Upper lobe of left lung (tissue), 6 donors: ENCODE measurements at places on chromosomes 3 and 15.

- DNase-seq, result no peak
Observed at GRCh38 chr15:41530363-41530956, 13.6 kb downstream of the RPAP1 start.

DNA sequence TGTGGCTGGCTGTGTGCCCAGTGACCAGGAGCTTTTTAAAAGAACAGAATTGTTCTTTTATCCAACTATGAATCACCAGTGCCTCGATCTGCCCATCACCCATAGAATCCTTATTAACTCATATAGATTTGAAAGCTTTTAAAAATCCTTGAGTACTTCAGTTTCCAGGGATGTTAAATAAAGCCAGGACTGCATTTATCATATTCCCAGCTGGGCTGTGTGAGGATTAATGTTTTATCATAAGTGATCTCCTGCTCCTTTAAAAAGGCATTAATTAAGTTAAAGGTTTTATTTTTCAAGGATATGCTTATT, 234.0 kb downstream of the MYRIP start:
- no peak for DNase-seq

GRCh38 chr3:13655061-13655913, 106.4 kb downstream of the FBLN2 start:
- DNase-seq, result peak; percentile 92

DNA sequence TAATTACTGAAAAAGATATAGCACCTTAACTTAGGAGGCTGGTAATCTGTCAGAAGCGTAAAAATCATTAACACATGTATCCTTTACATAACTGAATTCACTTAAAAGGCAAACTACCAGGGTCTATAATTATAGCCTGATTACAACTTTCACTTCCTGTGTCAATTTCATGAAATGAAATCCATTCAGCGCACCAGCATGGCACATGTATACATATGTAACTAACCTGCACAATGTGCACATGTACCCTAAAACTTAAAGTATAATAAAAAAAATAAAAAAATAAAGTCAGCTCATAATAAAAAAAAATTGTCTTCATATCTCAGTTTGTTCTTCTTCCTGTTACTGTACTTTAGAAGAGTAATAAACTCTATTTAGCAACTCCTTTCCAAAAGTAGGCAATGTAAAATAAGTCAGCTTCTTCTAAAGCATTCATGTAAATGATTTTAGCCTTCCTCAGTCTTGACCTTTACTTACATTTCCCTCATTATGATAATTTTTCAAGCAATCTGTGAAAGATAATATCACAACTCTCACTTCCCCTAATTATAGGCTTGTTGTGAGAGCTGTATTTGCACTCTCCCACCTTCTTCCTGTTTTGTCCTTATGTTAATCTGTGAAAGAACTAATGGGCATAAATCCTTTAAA, 50.1 kb downstream of the KBTBD8 start:
- no peak for DNase-seq

GRCh38 chr15:59373215-59373614, 544 bp upstream of the MYO1E start:
- DNase-seq, result no peak

GRCh38 chr3:113552851-113553250, 20.5 kb downstream of the SIDT1 start:
- no peak for DNase-seq

DNA sequence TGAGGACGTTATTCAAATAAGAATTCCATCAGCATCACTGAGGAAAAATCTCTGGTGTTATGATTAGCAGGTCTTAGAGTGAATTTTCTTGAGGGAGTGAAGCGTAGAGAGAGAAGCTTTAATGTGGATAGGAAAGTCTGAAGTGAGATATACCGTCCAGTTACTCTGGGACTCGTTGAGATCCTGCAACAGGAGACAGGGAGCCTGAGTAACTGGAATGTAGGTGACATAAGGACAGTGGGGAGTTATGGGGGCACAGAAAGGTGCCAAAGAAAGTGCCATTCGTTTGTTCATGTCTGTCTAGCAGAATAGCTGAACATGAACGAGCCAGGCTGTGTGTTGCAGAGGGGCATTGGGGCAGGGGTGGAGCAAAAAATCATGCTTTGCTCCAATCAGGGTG, 9.4 kb upstream of the BUB1B start:
- DNase-seq, result no peak

DNA sequence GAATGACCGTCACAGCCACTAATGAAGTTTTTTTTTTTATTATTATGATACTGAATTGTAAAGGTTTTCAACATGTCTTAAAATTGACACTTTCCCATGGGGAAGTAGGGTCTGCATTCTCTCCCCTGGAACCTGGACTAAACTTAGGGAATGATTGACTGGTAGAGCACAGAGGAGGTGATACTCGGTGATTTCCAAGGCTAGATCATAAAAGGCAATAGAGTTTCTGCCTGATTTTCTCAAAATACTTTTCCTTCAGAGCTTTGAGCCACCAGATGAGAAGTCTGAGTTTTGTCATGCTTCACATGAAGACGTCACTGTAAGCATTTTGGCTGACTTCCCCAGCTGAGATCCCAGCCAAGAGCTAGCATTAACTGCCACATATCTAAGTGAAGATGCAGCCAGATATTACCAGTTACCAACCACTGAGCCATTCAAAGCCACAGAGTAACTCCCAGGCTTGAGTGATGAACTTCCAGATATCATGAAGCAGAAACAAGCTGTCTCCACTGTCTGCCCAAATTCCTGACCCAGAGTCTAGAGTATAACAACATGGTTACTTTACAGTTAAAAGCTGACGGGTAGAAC, 105.8 kb downstream of the LSAMP start:
- DNase-seq, result no peak

DNA sequence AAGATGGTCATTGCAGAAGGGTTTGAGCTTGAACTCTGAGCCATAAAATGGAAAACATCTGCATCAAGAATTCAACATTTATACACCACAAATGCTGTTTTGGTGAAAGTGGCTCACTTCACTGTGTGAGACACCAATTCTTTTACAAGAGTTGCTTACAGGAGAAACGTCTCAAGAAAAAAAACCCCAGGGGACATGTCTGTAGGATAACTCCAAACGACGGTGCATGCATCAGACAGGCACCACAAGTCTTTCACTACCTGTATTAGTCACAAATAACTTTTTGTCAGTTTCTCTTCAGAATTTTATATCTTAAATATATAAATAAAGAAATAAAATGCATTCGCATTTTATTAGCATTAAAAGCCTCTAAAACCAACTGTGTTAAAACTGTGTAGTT, 164.3 kb downstream of the EFHB start:
- no peak for DNase-seq

DNA sequence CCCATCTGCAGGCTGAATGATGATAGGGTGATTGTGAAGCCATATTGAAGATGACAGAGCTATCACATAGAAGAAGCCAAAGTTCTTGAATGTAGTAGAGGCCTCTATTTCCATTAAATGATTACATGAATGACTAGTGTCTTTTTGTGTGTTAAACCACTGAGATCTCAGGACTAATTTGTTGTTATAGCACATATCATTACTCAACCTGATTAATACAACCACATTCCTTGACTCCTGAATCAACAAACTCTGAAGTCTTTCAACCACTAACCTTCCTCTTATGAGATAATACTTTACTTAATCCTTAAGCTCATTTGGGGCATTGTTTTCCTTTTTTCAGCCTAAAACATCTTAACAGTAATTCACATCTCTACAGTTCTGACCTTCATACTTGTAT, 564.5 kb upstream of the ADAMTS9 start:
- no peak for DNase-seq
